Left renal pelvis (tissue), 4 donors: ENCODE measurements at places on chromosomes 2 and 18. TPM values are rescaled to one million over a fixed set of nuclear protein-coding genes. Genes with fewer than 3 reads are reported as not detected.

MPHOSPH10 gene
- polyA plus RNA-seq = 55.5 TPM

GPBAR1 gene
- 2.8 TPM for polyA plus RNA-seq

CIB4 gene
- polyA plus RNA-seq = 0.50 TPM

ARL6IP6 gene
- polyA plus RNA-seq = 57.8 TPM

PRKCE gene
- 9.3 TPM for polyA plus RNA-seq

CRYGC gene
- not detected for polyA plus RNA-seq

PCARE gene
- 0.05 TPM for polyA plus RNA-seq

UGP2 gene
- 142 TPM for polyA plus RNA-seq

WIPF1 gene
- 36.6 TPM for polyA plus RNA-seq

RAD51AP2 gene
- 0.21 TPM for polyA plus RNA-seq

G6PC2 gene
- polyA plus RNA-seq = not detected

ARHGAP15 gene
- polyA plus RNA-seq = 3.4 TPM

CXCR1 gene
- polyA plus RNA-seq = not detected

ERMN gene
- 0.04 TPM for polyA plus RNA-seq

GRCh38 chr2:168145426-168146310 lies 101.7 kb downstream of the STK39 start:
- DNase-seq = no peak

DNA sequence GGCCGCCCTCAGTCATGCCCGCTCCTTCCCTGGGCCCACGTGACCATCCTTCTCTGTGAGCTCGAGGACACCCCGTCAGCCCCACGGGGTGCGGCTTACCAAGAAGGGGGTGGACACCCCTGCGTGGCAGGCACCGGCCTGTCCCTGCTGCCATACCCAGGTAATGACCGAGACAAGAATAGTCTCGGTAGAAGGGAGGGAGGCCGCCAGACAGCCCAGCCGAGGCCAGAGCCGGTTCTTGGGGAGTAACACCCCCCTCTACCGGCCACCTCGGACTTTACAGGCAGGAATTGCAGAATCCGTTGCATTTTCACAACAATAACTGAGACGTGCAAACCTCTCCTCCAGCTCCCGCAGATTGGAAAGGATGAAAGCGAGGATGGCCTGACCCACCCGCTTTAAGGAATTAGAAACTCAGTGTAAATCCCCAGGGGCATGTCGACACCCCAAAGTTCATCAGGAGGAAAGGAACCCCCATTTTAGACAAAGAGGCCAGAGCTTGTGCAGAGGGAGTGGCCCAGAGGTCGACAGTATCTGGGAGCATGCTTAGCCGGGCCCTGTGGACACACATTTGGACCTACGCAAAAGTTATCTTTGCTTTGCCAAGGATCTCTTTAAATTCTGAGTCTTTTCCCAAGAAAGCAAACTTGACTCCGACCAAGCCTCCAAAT lies 60.1 kb upstream of the GLI2 start:
- no peak for DNase-seq

- peak; percentile 24 for DNase-seq
These were observed 38.6 kb upstream of the POLE4 start for GRCh38 chr2:74919827-74920226.

DNA sequence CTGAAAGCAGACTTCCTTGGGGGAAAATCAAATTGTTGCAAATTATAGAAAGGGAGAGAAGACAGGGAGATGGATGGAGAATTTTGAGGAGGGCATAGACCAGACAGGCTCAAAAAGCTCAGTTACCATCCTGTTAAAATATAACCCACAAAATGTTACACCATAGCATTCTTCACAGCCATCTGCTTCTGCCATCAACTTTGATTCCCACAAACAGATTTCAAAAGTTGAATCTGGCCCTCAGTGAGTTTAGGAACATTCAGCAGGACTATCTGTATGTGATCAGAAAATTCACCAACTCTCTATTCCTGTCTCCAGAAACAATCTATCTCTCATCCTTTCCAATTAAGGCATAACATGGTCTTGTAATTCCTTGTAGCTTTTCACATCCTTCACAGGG lies 159.8 kb upstream of the CCDC68 start:
- DNase-seq = no peak

GRCh38 chr2:102801098-102801718 lies 39.4 kb downstream of the TMEM182 start:
- no peak for DNase-seq

DNA sequence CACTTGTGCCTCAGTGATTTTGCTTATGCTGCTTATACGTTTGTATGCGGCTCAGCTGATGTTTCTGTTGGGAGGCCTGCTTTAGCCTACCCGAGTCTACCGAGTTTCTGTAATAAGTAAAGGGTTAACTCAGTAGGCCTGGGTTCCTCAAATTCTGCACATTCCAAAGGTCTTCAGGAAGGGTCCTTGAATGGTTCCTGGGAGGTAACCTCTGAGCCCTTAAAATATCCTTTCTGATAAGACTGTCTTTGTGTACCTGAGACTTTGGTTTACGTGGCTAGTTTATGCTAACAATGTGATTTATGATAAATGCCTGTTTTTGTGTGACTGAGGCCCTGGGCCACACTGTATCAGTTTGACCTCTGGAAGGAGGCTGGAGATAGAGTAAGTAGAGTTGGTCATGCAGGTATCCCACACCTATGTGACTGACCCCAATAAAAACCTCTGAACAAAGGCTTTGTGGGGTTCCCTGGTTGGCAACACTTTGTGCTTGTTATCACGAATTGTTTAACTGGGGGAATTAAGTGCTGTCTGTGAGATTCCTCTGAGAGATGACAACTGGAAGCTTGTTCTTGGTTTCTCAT lies 18.9 kb upstream of the PNPT1 start:
- no peak for DNase-seq

- DNase-seq = peak; percentile 3
These were observed 844 bp upstream of the VSNL1 start for GRCh38 chr2:17539611-17540092.

- DNase-seq = peak; percentile 33
These were observed 2.3 kb upstream of the PLEKHH2 start for GRCh38 chr2:43634604-43635306.

GRCh38 chr2:201285499-201285898 lies 25.2 kb downstream of the CASP8 start:
- no peak for DNase-seq

GRCh38 chr2:158487419-158487818 lies 30.7 kb downstream of the PKP4 start:
- no peak for DNase-seq

GRCh38 chr18:62721839-62722795 lies 6.8 kb downstream of the PHLPP1 start:
- no peak for DNase-seq

- no peak for DNase-seq
These were observed 243.7 kb downstream of the NDUFA10 start for GRCh38 chr2:239781454-239781853.

GRCh38 chr2:17821080-17821479 lies 4.8 kb downstream of the MSGN1 start:
- DNase-seq = no peak

DNA sequence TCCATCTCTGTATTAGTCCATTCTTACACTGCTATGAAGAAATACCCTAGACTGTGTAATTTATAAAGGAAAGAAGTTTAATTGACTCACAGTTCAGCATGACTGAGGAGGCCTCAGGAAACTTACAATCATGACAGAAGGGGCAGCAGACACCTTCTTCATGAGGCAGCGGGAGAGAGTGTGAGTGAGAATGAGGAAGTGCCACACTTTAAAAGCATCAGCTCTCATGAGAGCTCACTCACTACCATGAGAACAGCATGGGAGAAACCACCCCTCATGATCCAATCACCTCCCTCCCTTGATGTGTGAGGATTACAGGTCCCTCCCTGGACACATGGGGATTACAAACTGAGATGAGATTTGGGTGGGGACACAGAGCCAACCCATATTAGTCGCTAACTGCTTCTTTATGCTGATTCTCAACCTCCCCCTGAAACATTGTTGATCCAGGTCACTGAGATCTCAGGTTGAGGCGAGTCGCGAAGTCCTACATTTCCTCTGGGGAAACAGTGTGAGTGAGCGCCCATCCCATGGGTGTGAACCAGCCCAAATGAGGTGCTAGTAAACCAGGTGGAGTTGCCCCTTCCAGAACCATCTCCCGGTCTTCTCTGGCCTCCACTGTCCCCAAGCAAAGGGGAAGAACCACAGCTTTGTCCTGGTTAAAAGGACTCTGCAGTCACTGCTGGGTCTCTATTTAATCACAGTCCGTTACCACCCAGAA lies 123.8 kb downstream of the CAPN13 start:
- DNase-seq = no peak

GRCh38 chr2:200172944-200173581 lies 133.4 kb upstream of the SPATS2L start:
- no peak for DNase-seq

GRCh38 chr18:56995579-56996188 lies 151.2 kb upstream of the BOD1L2 start:
- DNase-seq = no peak

GRCh38 chr2:241109210-241110088 lies 7.4 kb upstream of the MTERF4 start:
- DNase-seq = no peak

DNA sequence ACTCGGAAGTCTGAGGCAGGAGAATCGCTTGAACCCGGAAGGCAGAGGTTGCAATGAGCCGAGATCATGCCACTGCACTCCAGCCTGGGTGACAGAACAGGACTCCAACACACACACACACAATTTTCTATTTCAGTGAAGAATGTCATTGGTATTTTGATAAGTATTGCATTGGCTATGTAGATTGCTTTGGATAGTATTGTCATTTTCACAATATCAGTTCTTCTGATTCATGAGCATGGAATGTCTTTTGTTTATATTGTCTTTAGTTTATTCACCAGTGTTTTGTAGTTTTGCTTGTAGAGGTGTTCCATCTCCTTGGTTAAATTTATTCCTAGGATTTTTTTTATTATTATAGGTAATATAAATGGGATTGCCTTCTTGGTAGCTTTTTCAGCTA lies 693.4 kb upstream of the SYT4 start:
- no peak for DNase-seq
